ENCODE measurements at places on chromosomes 11 and 22. TPM values are rescaled to one million over a fixed set of nuclear protein-coding genes. Genes with fewer than 3 reads are reported as not detected.

DNA sequence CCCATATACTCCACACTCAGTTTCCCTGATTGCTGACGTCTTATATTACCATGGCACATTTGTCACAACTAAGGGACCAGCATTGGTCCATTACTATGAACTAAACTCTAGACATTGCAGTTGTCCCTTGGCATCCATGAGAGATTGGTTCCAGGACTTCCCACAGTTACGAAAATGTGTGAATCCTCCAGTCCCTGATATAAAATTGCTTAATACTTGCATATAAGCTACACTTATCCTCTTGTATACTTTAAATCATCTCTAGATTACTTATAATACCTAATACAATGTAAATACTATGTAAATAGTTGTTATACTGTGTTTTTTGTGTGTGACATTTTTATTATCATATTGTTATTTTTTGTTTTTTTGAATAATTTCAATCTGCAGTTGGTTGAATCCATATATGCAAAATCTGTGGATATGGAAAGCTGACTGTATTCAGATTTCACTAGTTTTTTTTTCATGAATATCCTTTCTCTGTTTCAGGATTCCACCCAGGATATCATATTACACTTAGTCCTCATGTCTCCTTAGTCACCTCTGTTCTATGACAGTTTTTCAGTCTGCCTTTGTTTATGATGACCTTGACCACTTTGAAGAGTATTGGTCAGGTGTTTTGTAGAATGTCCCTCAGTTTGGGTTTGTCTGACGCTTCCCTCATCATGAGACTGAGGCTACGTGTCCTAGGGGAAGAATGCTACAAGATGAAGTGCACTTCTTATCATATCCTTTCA, 55.3 kb downstream of the INSC start:
- no peak for DNase-seq

DNA sequence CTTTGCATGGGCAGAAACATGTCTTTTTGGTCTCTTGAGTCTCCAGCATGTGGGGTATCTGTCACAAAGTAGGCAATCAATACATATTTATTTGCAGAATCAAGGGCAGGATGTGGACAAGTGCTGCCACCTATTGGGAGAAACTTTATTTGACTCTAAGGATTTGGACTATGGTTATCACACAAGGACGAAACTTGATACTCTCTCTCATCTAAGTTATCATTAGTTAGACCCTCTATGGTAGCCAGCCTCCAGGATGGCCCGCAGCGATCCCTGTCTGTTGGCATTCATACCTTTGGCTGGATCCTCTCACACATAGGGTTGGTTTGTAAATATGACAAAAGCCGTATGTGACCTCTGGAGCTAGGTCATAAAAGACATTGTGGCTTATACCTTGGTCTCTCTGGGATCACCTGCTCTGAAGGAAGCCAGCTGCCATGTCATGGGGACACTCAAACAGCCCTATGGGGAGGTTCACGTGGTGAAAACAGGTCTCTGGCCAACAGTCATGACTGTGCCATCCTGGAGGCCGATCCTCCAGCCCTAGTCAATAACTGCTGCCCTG, 1.1 kb upstream of the FBXO7 start:
- DNase-seq: peak; percentile 33

DNA sequence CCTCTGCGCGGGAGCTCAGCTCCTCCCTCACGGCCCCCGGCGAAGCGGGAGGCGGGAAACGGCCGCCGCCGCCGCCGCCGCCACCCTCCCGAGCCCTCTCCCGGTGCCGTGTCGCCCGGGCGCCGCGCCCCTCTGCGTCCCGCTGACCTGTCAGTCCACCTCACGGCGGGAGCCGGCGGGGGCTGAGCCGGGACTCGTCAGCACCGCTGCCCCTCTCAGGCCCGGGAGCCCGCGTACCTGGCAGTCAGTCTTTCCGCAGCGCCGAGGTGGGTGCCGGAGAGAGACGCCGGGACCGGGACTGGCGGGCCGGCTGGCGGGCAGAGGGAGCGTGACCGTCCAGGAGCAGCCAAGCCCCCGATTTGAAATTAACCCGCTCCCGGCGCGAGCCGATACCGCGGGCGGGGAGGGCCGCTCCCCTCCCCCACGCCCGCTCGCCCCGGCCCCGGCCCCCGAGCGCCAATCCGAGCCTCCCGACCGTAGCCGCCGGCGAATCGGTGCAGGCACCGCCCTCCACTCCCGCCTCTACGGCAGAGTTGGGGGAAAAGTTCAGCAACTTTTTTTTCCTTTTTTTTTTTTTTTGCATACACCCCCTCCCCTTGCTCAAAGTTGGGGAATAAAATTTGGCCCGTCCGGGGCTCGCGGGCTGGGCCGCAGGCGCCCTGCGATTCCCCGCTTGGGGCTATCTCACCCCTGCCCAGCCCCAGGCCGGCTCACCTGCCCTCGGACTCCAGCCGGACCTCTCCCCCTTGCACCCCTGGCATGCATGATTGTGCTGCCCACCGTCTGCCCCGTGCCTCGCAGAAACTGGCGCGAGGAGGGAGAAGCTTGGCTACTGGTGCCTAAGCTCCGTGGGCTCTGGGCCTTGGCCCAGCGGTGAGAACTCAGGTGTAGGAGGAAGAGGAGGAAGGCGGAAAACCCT, 774 bp upstream of the E2F8 start:
- DNase-seq: peak; percentile 71

DNA sequence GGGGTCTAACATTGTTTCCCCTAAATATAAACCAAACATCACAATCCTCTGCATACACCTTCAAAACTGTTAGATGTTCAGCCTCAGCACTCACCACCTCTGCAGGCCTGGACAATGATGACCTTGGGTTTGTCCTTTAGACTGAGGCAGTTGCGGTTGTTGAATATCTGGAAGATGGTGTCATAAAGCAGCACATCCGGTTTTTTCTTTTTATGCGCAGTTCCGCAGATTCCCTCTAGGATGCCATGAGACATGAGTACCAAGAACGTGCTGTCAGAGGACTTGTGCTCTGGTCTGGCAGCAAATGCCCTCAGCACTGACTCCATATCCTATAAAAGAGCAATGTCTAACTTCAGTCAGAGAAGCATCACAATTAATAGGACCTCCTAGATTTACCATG, 22.8 kb downstream of the CASP5 start:
- no peak for DNase-seq

GRCh38 chr11:122981388-122982264, at the start of gene BSX:
Gene BSX, minus strand, starts transcription at chr11:122981834. Its CDS starts 163 bp downstream, at chr11:122981671.
- no peak for DNase-seq

The ZP1 gene
- total RNA-seq: 0.17 TPM

Measured in left colon (tissue), 2 donors.